ENCODE measurements at places on chromosomes 11 and 22.

GRCh38 chr11:105265845-105266244, 126.3 kb upstream of the CARD18 start:
- DNase-seq, result no peak

DNA sequence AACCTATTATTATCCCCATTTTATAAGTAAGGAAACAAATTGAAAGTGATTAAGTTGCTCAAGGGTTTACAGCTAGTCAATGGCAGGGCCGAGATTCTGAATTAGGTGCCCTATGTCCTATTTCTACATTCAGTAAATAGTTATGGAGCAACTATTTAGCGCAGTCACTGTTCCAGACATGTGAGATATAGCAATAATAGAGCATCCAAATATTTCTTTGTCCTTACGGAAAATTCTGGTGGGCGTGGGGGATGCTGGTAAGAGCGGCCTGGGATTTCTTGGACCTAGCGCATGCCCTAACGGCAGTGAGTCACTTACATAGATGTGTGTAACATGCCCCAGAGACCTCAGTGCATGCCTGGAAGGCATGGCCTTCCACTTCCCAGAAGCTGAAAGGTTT, 4.4 kb downstream of the DTX4 start:
- DNase-seq, result no peak

- DNase-seq, result no peak
These were observed 22.5 kb downstream of the IFITM10 start for GRCh38 chr11:1727861-1728260.

DNA sequence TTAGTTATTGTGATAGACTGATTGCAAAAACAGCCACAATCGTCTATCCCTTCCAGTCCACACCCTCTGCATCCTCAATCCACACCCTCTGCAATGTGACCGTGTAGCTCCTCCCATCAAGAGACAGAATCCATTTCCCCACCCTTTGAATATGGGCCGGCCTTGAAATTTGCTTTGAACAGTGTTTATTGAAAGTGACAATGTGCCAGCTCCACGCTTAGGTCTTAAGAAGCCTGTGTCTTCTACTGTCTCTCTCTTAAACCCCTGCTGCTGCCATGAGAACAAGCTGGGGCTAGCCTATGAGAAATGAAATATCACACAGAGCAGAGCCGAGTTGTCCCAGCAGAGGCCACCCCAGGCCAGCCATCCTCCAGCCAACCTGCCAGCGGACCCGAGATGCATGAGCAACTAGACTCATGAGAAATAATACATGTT, 22.3 kb upstream of the MICAL2 start:
- DNase-seq, result no peak

GRCh38 chr11:126482586-126483108, 127.2 kb downstream of the ST3GAL4 start:
- no peak for DNase-seq

- no peak for DNase-seq
These were observed 57.8 kb downstream of the OTOG start for GRCh38 chr11:17604915-17605233.

- DNase-seq, result peak; percentile 39
These were observed 43.5 kb downstream of the GGTLC2 start for GRCh38 chr22:22687638-22688500.

- DNase-seq, result no peak
These were observed 185.5 kb downstream of the LRRC4C start for GRCh38 chr11:41273908-41274307.

DNA sequence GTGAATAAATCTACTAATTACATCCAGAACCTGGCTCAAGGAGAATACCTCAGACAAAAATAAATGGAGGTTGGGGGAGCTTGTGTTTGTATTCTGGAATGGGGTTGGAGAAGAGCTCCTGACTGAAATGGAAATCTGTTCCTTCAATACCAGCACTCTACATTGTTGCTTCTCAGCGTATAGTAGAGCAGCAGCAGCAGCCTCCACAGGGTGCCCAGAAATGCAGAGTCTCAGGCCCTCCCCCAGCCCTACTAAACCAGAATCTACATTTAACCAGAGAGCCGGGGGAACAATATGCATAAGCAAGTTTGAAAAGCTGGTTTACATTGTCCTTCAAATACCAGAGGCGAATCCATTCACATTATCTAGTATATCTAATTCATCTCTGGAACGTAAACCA, 474.8 kb downstream of the NTM start:
- no peak for DNase-seq

- DNase-seq, result no peak
These were observed 370.0 kb downstream of the TBC1D22A start for GRCh38 chr22:47132428-47132825.

Data from AG08396 (cell line).